ENCODE measurements at places on chromosomes 16 and 17.

DNA sequence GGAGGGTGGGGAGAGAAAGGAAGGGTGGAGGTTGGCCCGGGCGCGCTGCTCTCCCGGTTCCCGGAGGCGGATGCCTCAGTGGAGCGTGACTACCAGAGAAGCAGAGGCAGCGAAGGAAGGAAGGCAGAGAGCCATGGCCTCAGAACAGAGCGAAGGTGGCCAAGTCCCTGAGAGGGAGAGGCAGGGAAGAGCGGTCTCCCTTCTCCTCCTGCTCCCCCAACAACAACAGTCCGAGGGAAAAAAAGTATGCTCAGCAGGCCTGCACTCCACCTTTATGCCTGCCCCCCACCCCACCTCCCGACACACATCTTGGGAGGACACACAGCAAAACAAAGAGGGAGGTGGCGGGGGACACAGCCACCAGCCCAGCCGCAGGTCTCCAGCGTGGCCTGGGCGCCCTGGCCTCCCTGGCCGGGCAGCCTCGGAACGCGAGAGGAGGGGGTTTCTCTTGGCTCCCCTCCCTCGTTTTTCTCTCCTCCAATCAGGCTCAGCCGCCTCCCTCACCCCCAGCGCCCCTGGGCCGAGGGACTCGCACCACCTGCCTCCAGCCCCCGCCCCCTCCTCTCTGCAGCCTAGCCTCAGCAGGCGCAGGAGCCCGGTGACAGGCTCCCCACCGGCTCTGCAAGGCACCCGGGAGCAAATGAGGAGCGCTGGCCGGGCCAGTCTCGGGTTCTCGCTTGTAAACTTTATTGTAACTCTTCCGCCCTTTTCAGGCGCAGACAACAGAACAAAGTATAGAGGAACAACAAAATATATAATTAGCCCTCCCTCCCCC is 1.1 kb upstream of the HOXB7 start:
- DNase-seq, result no peak

DNA sequence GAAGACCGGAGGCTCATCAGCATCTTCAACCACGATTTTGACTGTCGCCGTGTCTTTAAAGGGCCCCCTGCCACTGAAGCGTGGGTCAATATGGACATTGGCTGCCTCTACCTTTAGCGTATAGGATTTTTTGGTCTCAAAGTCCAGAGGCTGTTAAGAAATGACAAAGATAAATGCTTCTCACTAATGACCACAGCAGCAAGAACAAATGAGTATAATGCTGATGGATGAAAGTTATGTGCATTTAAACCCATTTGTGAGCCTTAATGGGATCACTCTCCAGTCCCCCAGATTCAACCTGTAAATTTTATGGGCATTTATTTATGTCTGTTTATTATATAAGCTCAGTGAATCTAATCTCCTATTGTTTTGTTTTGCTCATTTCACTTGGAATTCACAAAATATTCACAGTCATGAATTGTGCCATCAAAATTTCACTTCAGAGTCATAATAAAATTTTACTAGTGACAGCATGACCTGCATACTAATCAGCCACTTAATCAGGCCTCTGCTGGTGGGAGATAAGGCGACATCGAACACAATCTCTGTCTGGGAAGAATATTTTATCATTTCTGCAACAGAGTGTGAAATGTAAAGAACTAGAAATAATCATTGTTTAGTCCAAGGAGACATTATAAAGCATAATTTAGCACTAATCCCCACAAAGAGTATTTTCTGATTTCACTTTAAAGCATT is 218.5 kb downstream of the CDH8 start:
- no peak for DNase-seq

DNA sequence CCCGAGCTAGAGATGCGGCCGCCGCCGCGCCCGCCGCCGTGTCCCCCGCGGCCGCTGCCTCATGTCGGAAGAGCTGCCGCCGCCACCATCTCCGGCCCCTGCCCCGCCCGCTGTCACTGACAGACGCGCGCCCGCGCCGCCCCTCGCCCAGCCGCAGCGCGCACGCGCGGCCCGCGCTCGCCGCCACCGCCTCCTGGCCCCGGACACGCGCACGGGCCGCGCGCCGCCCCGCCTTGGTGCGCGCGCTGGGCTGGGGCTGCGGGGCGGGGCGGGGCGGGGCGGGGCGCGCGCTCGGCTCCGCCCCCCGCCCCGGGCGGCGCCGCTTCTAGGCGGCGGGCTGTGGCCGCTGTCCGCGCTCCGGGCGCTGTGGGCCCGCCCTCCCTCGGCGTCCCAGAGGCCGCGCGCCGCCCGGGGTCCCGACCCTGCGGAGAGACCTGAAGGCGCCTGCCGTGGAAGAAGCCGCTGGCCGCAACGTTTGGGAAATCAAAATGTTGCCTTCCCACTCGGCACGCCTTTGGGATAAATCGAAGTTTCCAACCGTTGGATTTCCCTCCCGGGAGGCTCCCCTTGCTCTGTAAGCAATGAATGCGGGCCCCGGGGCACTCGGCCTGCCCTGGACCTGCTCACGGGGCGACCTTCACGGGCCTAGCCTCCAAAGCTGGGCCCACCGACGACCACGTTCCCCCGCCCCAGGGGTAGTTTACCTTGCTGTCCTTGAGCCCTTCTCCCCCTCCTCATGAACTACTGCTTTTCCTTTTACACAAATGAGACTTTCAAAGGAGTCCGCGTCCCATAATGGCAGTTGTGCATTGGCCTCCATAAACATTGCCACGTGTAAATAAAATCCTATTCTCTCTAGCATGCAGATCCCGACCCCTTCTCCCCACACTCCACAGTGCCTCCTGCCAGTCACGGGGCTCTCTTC is at the start of gene ADCY9:
ADCY9 (minus strand) TSS at position 118 of the 925 bp plus-strand sequence. CDS start 1,000 bp downstream, outside the sequence.
- peak; percentile 69 for DNase-seq

DNA sequence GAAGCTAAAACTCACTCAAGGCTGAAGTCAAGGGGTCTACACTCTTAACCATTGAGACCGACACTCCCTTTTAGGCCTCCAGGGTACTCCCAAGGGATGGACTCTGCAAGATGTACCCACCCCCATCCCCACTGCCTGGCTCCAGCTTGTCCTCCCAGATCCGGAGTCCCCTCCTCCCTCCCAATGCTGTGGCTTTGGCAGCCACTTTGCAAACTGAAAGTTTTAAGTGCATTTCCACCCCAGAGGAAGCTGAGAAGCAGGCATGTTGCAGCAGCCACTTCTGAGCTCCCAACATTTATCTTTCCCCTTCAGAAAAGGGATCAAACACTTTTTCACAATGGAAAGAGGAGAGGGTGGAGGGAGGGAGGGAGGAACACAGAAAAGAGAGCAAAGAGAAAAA is 115.2 kb downstream of the COPRS start:
- no peak for DNase-seq

- DNase-seq, result peak; percentile 59
Observed at GRCh38 chr17:489758-490329, 137.2 kb upstream of the RPH3AL start.

DNA sequence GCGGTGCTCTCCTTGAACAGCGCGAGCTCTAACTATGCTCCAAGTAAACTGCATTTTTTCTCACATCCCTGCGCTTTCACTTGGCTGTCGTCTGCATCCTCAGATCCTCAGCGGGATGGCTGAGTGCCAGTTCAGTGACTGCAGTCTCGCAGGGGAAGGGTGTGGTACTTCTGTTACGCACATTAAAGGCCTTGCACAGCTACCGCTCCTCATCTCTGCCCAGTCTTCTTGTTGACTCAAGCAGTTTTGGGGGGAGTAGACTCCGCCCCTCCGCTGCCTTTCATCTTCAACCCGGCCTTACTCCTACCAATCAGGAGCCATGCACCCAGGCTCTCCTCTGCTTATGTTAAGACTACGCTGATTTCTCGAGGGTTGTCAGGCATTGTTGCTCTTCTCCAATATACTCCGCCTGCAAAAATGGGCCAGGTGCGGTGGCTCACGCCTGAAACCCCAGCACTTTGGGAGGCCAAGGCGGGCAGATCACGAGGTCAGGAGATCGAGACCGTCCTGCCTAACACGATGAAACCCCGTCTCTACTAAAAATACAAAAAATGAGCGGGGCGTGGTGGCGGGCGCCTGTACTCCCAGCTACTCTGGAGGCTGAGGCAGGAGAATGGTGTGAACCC is 10.0 kb downstream of the ATP5PD start:
- DNase-seq, result peak; percentile 88

DNA sequence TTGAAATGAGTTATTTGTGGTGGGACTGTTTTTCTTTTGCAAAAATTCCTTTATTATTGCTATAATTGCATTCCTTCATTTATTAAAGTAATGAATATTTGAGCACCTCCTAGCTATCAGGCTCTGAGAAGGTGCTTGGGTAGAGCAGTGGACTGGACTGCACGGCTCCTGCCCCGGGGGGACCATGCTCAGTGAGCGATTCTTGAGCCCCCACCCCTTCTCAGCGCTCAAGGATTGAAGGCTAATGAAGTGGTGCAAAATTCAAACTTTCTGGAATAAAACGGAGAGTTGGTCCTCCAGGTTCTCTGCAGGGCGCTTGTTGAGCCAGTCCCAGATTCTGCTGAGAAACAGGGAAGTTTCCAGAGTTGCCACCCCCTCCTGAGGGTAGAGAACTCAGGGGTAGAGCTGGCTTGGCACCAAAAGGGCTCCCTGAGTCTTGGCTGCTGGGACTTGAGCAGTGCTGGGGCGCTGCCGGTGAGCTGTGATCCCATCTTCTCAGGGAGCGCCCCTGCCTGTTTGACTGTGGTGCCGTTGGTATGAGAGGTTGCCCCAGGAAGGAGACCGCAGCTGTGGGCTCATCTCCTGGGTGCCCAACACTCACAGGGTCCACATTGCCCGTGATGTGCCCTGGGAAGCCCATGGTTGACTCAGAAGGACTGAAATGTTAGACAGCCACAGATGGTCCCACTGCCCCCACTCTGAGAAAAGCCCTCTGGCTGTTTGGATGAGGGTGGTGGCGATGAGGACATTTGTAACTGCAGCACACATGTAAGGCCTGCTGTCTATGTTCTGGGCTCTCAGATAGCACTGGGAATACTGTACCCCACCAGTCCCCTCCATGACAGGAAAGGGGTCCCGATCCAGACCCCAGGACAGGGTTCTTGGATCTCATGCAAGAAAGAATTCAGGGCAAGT is 20.0 kb downstream of the KSR1 start:
- no peak for DNase-seq

- DNase-seq, result no peak
Observed at GRCh38 chr16:70685938-70686375, at the start of gene MTSS2. TSS of gene MTSS2 (minus strand) at chr16:70686053. CDS start at chr16:70685791, 262 bp downstream.

DNA sequence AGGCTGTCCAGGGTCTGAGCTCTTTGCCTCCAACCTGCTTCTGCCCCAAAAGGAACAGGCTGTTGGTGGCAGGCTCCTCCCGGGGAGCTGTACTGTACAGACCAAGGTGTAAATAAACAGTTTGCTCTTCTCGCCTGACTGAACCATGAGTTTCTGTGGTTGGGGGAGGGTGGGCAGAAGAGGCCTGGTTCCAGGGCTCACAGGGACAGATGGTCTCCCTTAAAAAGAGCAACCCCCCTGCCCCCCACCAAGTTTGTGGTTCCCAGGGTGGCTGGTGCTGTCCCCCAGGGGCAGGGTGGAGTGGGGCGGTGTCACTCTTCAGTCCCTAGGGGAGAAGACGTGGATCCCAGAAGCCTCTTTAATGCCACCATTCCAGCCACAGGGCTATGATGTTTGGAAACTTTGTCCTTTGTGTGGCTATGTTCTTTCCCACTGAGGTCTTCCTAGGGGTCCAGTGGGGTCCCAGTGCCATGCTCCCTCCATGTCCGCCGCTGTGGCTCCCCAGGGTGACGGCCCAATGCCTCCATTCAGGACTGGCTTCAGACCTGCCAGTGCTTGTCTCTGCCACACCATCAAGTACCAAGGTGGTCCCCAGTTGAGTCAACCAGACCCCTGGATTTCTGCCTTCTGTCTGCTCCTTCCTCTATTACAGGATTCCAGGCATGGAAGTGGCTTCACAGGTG is 146.7 kb downstream of the RAB11FIP4 start:
- DNase-seq, result no peak

GRCh38 chr17:29619251-29619650 is 3.5 kb downstream of the CORO6 start:
- DNase-seq, result no peak

- DNase-seq, result peak; percentile 28
Observed at GRCh38 chr17:75047398-75048098, 523 bp downstream of the KCTD2 start.

DNA sequence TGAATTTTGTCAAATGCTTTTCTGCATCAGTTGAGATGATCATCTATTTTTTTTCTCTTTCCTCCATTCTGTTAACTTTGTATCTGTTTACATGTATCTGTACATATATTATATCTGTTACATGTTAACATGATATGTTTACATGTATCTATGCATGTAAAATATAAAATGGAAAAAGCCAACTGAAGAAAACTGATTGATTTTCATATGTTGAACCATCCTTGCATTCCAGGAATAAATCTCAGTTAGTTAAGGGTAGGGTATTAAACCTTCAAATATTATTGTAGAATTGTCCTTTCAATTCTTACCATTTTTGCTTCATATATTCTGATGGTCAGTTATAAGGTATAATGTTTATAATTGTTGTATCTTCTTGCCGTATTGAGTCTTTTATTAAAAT is 336.1 kb downstream of the ZFHX3 start:
- no peak for DNase-seq

- DNase-seq, result no peak
Observed at GRCh38 chr16:58842746-58843145, 108.6 kb upstream of the GOT2 start.

- DNase-seq, result peak; percentile 84
Observed at GRCh38 chr16:4288148-4288921, 15.5 kb upstream of the TFAP4 start.

DNA sequence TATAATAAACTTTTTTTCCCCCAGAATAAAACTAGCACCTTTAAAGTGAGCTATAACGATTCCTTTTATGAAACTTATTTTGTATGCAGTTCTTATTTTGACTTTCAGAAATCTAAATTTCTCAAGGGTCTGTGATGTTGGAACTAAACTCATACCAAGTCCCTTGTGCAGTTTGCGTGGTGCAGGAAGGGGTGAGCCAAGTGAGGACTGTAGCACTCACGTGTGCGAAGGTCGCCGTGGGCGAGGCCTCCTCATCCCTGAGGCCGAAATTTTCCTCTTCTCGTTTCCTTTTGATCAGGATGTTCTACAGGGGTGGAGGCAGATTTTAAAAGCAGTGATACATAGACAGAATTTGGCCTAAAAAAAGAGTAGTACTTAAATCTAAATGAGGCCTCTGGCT is 73.7 kb downstream of the RPTOR start:
- DNase-seq, result no peak

GRCh38 chr16:75038036-75038858 is 39.4 kb downstream of the ZNRF1 start:
- no peak for DNase-seq

DNA sequence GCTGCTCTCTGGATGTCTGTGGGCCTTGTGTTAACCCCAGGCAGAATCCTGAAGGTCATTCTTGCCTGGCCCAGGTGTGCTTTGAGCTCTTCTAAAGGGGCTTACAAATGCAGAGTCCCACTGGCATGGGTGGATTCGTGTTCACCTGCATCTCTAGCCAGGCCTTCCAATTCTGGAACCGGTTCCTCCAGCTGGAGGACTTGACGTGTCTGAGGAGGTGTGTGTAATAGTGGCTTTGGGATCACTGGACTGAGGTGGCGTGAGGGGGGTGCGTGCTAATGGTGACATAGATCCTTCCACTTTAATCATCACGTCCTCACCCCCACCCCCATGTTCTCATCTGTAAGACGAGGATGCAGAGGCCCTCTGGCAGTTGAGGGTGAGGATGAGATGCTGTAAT is 4.8 kb downstream of the GSE1 start:
- DNase-seq, result no peak

Measured in T-helper 9 cell (primary cell).